ENCODE measurements at places on chromosomes 13 and 19.

- DNase-seq = no peak
Observed at GRCh38 chr13:63741029-63741813, 2325.6 kb upstream of the PCDH20 start.

DNA sequence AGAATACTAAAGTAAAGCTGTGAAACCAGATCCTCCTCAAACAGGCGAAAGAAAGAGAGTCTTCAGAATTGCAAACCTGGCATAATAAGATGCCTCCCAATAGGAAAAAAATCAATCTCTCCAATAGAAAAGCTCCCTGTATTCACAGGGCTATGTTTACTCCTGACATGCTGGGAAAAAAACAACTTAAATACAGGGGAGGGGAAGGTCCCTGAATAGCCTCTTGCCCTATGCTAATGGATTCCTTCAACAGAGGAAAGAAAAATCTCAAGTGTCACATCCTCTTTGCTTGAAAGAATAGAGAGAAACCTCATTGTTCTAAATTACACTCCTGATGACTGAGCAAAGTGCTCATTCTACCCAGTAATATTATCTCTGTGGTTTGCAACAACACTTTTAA is 1271.1 kb upstream of the PRR20A start:
- no peak for DNase-seq

GRCh38 chr13:51437550-51438127 is 15.2 kb downstream of the INTS6 start:
- DNase-seq = no peak

GRCh38 chr13:37069597-37070103 is 10.2 kb upstream of the SUPT20H start:
- DNase-seq = no peak

GRCh38 chr19:10517760-10518443 is 655 bp upstream of the S1PR5 start:
- no peak for DNase-seq

- no peak for DNase-seq
Observed at GRCh38 chr13:77374786-77375185, 47.9 kb upstream of the MYCBP2 start.
